ENCODE measurements at places on chromosomes 1 and 21.

GRCh38 chr1:243254233-243254926 lies 701 bp downstream of the CEP170 start:
- DNase-seq: no peak

- no peak for DNase-seq
Observed at GRCh38 chr21:46125846-46126301, 28.0 kb downstream of the COL6A2 start.

DNA sequence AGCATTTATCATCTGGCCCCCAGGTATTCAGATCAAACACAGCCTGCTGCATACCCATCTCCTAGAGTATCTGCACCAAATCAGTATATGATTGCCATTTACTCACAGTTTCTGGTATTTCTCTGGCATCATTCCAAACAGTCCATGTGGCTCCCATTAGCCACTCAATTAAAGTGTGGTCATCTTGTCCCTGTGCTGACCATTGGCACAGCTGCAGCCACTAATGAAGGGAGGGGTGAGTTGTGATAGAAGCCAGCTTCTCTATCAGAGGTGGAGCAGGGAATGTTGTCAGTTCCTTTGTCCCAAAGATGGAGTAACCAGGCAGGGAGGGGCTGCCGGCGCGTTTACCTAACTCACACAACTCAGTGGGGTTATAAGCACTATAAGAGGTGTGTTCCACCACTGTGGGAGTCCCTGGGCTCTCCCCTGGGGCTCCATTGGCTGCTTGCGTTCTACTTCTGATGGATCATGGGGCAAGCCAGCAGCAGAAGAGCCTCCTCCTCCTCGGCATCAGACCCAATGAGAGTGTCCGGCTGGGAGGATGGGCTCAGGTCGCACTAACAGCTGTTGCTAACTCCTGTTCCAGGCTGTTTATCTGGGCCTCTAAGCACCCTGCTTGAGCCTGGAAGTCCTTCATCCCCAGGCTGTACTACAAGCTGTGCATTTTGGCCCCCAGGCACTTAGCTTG lies 108.6 kb downstream of the GDAP2 start:
- no peak for DNase-seq

DNA sequence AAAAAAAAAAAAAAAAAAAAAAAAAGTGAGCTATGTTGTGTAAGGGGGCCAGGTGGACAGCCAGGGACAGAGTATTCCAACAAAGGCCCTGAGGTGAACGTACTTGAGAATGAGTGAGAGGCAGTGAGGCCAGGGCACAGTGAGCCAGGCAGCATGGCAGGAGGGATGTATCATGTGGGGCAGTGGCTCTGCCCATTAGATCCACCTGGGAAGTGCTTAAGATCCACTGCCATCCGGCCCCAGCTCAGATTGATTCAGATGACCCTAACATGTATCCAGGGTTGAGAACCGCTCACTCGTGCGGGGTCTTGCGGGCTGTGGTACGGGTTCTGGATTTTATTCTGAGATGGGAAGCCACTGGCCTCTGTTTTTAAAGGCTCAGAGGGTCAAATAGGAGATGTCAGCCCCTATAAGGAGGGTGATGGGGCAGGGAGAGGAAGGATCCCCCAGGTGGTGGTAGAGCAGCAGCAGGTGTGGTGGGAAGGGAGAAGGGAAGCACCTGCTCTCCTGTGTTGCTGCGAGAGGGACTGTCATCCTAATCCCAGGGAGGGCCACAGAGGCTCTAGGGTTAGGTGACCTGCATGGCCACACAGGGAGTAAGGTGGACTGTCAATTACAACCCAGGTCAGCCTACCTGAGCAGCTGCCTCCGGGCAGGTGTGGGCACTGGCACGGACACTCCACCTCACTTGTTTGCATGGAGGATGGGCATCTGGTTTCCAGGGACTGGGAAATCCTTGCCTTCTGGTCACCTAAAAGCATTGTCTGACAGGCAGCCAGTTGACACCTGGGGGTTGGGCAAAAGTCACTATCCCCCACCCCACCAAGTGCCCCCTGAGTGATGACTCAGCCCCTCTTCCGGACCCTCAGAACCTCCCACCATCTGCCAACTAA lies 31.6 kb downstream of the CDK18 start:
- DNase-seq: no peak

DNA sequence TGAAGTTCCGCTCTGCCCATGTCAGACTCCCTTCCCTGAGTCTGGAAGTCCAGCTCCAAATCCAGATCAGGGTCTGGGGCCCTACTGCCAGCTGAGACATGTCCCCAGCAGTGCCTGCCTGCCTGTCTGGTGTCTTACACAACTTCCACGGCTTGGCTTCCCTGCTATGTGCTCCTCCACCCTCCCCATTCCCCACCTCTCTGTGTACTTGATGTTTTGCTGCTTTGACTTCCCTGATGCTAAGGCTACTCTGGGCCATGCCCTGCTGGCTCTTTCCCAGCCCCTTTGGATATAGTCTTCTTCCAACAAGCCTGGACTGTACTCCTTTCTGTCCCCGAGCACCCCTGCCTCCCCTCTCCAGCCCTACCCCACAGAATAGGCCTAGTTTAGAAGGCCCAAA lies 7.3 kb downstream of the GJA5 start:
- DNase-seq: no peak

GRCh38 chr1:51072043-51072439 lies 30.0 kb upstream of the C1orf185 start:
- DNase-seq: no peak
